ENCODE measurements at places on chromosomes 2 and 18.
A peak's percentile ranks its signal among the peaks of the same experiment; 100 is the strongest.

DNA sequence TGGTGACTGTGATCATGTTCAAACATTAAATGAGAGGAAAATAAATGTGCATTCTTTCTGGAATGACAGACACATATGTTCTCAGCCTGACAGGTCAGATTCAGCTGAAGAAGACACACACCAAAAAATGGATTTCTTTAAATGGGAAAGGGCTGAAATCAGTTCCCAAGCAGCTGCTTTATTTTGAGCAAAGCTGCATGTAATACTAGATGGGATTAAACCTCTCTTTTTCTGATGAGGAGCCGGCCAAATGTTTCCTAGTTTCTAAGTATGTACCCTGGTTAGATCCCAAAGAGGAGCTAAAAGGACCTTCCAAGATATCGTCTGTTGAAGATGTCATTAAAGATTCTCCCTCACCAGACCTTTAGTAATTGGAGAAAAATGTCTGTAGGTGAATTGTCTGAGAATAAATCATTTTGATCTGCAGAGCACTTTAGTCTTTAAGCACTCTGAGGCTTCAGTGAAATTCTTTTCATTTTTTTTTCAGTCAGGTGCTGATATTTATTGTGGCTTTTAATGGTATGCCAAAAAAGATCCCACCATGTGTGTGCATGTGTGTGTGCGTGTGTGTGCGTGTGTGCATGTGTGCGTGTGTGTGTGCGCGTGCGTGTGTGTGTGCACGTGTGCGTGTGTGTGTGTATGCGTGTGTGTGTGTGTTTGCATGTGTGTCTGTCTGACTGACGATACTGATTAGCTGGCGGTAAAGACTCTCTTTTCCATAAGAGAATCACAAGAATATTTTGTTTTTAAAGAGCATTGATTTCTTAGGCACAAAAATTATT is 175.8 kb downstream of the IRS1 start:
- no peak for DNase-seq

DNA sequence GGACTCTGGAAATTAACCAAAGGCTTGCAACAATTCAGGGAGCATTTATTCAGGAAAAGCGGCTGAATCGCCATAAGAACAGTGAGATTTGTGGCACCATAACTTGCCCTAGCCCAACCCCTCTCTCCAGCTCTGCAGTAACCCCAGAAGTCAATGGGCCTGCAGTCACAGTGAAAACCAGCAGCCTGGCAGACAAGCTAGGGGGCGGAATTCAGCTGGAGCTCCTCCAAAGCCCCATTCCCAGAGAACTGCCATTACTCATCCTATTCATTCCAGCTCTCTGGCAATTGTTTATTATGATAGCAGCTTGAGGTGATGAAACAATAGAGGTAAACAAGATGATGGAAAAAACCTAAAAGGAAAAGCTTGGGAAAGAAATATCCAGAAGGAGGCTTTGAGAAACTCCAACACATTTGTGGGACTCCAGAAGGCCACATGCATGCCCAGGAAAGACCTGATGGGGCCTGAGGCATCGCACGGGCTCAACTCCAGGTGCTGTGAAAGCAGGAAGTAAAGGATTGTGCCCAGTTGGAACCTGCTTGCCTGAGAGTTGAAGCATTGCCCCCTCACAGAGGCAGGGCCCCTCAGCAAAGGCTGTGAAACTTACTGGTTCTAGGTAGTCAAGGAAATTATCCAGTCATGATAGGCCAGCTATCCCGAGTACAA is 126.7 kb downstream of the TWIST2 start:
- no peak for DNase-seq

DNA sequence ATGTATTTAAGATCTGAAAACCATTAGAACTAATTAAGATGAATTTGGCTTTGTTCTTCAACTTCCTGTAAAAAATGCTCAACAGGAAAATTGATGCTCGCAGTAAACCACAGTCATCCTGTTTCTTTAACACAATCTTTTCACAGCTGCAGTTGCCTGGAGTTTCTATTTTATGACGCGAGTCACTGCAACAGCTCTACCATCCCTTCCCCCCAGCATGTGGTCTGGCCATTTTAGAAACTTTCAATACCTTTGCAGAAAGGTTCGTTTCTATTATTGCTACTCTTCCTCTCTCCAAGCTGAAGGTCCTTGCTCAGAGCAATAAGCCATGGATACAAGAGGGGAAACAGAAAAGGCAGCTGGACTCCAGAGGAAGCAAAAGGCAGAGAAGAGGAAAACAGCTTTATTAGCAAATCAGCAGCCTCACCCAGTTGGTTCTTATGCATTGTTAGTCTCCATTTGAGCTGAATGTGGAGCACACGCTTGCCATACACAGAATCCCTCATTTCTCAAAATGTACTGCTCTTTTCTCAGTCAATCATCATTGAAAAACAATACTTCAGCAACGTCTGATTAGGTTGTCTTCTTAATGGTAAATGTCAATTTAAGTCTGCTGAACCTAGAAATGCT is 3.9 kb downstream of the WIPF1 start:
- peak; percentile 60 for DNase-seq

DNA sequence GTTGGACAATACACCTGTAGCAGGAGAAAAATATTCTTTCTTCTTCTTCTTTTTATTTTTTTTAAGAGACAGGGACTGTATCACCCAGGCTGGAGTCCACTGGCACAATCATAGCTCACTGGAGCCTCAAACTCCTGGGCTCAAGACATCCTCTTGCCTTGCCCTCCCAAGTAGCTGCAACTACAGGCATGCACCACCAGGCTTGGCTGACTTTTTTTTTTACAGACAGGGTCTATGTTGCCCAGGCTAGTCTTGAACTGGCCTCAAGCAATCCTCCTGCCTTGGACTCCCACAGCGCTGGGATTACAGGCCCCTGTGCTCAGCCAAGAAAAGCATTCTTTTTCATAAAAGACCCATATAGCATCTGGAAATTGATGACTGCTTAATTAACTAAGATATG is 17.1 kb upstream of the ARHGAP28 start:
- DNase-seq: no peak

DNA sequence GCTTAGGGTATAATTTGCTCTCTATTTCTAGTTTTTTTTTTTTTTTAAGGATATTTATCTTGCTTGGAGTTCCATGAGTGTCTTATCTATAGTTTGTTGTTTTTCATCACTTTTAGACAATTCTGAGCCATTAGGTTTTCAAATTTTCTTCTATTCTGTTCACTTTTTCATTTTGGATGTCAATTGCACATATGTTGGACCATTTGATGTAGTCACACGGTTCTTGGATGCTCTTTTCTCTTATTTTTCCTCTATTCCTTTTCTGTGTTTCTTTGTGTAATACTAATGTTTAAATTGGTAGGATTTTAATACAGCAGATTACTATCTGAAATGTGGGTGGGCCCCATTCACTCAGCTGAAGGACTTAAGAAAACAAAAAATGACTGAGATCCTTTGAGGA is 292.6 kb downstream of the CALCRL start:
- DNase-seq: no peak

- DNase-seq: no peak
Observed at GRCh38 chr2:43363120-43363519, 136.7 kb upstream of the ZFP36L2 start.

GRCh38 chr18:46939998-46940571 is 22.7 kb downstream of the KATNAL2 start:
- no peak for DNase-seq

DNA sequence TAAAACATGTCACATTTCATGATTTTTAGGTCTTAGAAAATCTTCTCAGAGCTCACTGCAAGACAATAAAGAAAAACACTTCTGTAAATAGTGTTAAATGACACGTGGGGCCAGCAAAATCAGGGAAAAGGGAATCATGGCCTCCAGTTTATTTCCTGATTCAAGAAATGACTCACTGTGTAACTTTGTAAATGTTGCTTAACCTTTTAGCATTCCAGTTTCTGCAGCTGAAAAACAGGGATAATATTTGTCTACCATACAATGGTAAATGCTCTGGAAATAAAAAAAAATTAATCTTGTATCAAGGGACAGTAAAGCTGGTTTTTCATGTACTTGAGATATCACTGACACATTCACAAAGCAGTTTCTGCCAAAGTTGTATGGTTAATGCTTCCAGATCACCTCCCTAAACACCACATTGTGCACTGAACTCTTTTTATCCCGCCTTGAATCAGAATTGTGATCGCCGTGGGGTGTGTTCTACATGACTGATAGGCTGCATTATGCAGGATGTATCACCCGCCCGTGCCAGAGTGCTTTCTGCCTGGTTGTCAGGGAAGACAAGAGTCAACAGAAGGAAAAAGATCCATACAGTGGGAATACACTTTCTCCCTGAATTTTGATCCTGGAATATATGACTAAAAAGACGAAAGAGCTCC is 238.8 kb downstream of the IKZF2 start:
- DNase-seq: no peak

DNA sequence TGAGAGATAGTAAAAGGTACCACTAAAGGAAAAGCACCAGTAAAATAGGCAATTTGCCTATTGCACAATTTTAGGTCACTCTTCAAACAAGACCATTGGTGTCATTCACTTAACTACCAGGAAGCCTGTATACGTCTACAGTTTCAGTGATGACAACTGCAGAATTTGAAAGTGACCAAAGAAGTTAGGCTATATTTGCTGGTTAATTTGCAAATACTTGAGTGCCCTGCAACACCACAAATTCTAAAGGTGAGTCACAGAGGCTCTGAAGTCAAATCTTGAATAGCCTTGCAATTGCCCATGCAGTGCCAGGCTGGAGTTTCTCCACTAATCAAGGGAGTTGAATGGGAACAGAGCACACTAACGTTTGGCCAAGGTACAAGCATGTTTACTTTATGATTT is 128.7 kb upstream of the CCDC68 start:
- DNase-seq: no peak

DNA sequence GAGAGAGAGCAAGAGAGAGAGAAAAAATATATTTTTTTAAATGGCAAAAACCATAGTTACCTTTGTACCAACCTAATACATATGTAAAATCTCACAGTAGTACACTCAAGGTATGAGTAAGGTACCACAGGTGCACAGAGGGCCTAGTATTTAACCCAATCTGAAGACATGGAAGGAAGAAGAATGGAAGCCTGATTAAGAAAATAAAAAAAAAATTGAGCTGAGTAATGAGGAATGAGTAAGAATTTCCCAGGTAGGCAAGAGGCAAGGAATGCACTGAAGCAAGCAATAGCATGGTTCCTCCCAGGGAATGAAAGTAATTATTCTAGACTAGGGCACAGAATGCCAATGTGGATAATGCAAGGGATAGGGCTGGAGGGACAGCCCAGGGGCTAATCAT is 294.2 kb downstream of the FIGN start:
- DNase-seq: no peak

GRCh38 chr2:204650611-204651010 is 105.3 kb downstream of the PARD3B start:
- no peak for DNase-seq

DNA sequence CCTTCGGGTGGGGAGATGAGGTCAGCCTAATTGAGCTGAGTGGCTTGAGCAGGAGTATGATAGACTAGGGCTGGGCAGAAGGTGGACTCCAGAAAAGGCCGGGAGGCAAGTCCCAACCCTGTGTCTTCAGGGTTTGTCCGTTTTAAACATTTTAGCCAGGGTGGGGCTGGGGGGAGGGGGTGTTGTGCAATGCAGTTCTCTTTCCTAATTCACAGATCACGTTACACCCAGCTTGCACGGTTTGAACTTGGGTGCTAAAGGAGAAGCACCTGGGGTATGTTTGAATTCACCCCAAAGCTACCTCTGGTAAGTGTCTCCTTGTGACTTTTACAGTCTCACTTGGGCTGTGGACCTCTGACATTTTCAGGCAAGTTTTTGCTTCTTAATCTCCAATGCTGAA is 233.3 kb downstream of the AGAP1 start:
- no peak for DNase-seq

DNA sequence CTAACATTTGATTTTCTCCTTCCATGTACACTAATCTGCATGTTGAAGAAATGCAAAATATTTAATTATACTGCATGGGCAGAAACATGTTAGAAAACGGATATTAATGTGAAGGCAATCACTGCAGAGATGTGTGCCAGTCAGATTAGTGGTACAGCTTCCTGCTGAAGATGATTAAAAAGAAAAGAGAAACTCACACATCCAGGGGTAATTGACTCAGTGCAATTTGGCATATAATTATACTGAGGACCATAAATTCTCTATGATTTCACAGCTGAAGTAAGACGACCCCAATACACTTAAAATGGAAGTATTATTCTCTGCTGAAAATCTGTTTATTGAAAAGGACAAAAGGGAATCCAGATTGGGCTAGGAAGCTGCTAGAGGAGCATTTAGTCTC is 243.4 kb downstream of the TGIF1 start:
- DNase-seq: no peak

DNA sequence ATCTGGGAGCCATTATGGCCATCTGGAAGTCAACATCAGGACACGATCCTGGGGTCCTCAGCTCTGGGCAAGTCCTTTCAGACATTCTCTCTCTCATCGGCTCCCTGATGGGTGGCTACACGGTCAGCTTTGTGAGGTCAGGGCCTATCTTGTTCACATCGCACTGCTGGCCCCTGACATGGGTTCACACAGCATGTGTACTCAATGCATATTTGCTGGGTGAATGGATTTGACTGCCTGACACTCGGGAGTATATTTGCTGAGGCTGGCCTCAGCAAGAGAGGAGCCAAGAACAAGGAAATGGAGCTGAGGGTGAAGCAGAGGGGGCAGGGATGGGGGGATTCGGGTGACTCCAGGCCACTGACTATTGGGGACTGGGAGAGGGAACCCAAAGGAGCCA is 50.5 kb downstream of the SLC4A5 start:
- no peak for DNase-seq

DNA sequence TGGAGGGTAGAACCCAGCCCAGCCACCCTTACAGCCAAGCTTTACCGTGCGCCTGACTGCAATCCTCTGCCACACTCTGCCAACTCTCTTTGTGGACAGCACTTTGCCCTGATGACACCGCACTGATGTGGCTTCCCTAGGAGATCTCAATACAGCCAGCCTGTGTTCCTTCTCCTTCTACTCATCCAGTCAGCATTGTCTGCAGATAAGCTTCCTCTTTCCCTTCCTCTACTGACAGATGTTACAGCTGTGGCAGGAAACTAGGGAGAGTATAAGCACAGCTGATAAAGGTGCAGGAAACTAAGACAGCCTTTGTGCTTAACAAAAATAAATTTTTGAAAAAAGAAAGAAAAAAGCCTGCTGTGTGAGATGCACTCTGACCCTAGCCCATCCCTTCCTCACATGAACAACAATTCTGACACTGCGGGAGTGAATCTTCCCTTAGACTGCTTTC is 25.0 kb downstream of the CEP68 start:
- no peak for DNase-seq
